Lung (tissue), 17 donors: ENCODE measurements at places on chromosomes 12 and 14. TPM values are rescaled to one million over a fixed set of nuclear protein-coding genes. Genes with fewer than 3 reads are reported as not detected.

The ACOT6 gene
- total RNA-seq = not detected

The GRIP1 gene
- total RNA-seq = 1.3 TPM

The AQP2 gene
- not detected for total RNA-seq

The CBLN3 gene
- 4.9 TPM for total RNA-seq

The NPFF gene
- not detected for total RNA-seq

The AQP6 gene
- total RNA-seq = 0.31 TPM

The TAS2R7 gene
- total RNA-seq = 0.31 TPM

The TPH2 gene
- total RNA-seq = not detected

The C12orf50 gene
- total RNA-seq = 0.12 TPM

The CLEC1B gene
- total RNA-seq = not detected

The KRT80 gene
- total RNA-seq = 1.8 TPM

The SIX6 gene
- total RNA-seq = not detected

The FOXG1 gene
- 0.06 TPM for total RNA-seq

The IAPP gene
- not detected for total RNA-seq

The FLVCR2 gene
- 31.4 TPM for total RNA-seq

The RTL1 gene
- 0.09 TPM for total RNA-seq

The DDX55 gene
- total RNA-seq = 21.1 TPM

The FBXO33 gene
- total RNA-seq = 17.2 TPM

The GIT2 gene
- 55.5 TPM for total RNA-seq

The CAPZA3 gene
- not detected for total RNA-seq

The POTEG gene
- total RNA-seq = not detected

The SOS2 gene
- total RNA-seq = 25.3 TPM

The BCL11B gene
- 2.3 TPM for total RNA-seq

The PZP gene
- total RNA-seq = 4.6 TPM

The CDC42BPB gene
- total RNA-seq = 97.9 TPM

The SLCO1B3 gene
- total RNA-seq = not detected

The RPGRIP1 gene
- 0.65 TPM for total RNA-seq

The CFAP54 gene
- 15.5 TPM for total RNA-seq

The SVOP gene
- not detected for total RNA-seq
